ENCODE measurements at places on chromosomes 11 and 22. TPM values are rescaled to one million over a fixed set of nuclear protein-coding genes. Genes with fewer than 3 reads are reported as not detected.

GRCh38 chr11:91972665-91973266 lies 251.9 kb upstream of the FAT3 start:
- DNase-seq, result no peak
- no peaks in the 10 kb centered on the region for H3K27me3 ChIP-seq
- H3K4me3 ChIP-seq, result no peak overlapping the region
- H3K36me3 ChIP-seq, result no peaks in the 10 kb centered on the region
- no peak overlapping the region for H3K27ac ChIP-seq

- H3K27me3 ChIP-seq, result peaks cover 2% of the 10 kb centered on the region
- DNase-seq, result no peak
- H3K4me3 ChIP-seq, result no peak overlapping the region
- no peaks in the 10 kb centered on the region for H3K36me3 ChIP-seq
- H3K27ac ChIP-seq, result no peak overlapping the region
These were observed 5.2 kb downstream of the TSPAN32 start for GRCh38 chr11:2306877-2307500.

LARGE2 gene
- total RNA-seq, result 0.95 TPM

MYRF gene
- 1.5 TPM for total RNA-seq

DNA sequence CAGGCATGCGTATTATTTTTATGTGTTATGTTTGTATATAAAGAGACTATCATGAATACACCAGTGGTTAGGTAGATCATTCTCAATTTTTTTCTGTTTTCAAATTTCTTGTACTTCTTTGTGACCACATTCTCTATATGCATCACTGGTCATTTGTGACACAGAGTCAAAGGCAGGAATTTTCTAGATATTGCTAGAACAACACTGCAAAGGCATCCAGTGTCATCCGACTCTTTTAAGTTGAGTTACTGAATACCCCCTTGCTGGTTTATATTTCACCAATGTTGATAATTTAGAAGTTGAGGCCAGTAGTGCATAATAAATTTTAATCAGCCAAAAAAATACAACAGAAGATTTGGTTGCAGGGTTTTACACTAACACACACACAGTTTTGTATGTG lies 351.8 kb downstream of the CASP12 start:
- no peaks in the 10 kb centered on the region for H3K27me3 ChIP-seq
- no peak overlapping the region for H3K4me3 ChIP-seq
- H3K27ac ChIP-seq, result no peak overlapping the region
- H3K4me1 ChIP-seq, result no peaks in the 10 kb centered on the region

DNA sequence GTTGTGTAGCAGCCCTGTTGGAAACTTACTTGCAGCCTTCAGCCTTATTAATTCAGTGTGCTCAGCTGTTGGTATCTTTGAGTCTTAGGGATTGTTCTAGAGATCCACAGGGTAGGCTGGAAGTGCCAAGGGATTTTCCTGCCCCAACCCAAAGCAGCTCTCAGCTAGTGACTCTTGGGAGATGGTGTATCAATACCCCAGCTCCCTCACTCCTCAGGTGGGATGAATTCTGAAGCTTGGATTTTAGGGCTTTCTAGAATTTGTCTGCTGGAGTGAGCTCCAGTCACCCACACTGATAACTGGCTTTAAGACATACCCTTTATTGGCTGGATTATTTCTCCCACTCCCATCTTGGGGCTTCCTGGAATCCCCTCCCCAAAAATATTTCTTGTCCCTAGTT lies 493.0 kb downstream of the MN1 start:
- H3K27me3 ChIP-seq, result no peaks in the 10 kb centered on the region
- no peak overlapping the region for H3K4me3 ChIP-seq
- DNase-seq, result no peak
- no peaks in the 10 kb centered on the region for H3K4me1 ChIP-seq
- H3K36me3 ChIP-seq, result no peaks in the 10 kb centered on the region

WBP2NL gene
- total RNA-seq, result not detected

PLAAT4 gene
- not detected for total RNA-seq

GRCh38 chr22:19111140-19111539 lies 11.1 kb downstream of the DGCR2 start:
- H3K27me3 ChIP-seq, result peaks cover 1% of the 10 kb centered on the region
- DNase-seq, result no peak
- H3K4me3 ChIP-seq, result no peak overlapping the region
- H3K27ac ChIP-seq, result no peak overlapping the region

TBX1 gene
- 0.56 TPM for total RNA-seq

MS4A6A gene
- not detected for total RNA-seq

DNA sequence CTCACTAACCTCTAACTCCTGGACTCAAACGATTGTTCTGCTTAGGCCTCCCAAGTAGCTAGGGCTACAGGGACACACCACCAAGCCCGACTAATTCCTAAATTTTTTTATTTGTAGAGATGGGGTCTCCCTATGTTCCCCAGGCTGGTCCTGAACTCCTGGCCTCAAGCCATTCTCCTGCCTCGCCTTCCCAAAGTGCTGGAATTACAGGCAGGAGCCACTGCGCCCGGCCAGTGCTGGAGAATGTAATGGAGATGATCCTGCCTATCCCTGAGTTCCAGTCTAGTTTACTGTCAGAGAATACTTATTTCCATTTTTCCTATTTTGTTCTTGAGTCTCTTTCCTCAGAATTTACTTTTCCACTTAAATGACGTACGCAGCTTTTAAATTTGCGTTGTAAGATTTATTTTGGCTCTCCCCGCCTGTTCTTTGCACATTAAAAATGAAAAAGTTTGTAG lies at the start of gene CHEK1:
TSS of gene CHEK1 (plus strand) at position 408 of the 458 bp plus-strand sequence. CDS start 1,606 bp downstream, outside the sequence.
- peaks cover 1% of the 10 kb centered on the region for H3K36me3 ChIP-seq
- H3K4me3 ChIP-seq, result peak within 1 kb of the TSS; percentile 94
- peak within 1 kb of the TSS; percentile 96 for H3K27ac ChIP-seq
- H3K4me1 ChIP-seq, result peaks cover 25% of the 10 kb centered on the region

FGF3 gene
- total RNA-seq, result not detected

GRCh38 chr22:38954414-38955043 lies 2.9 kb upstream of the APOBEC3A start:
- H3K27me3 ChIP-seq, result peaks cover 4% of the 10 kb centered on the region
- no peak for DNase-seq
- H3K4me1 ChIP-seq, result peaks cover 3% of the 10 kb centered on the region
- peaks cover 4% of the 10 kb centered on the region for H3K36me3 ChIP-seq
- no peak overlapping the region for H3K27ac ChIP-seq

- H3K36me3 ChIP-seq, result peaks cover 16% of the 10 kb centered on the region
- DNase-seq, result no peak
- no peaks in the 10 kb centered on the region for H3K27me3 ChIP-seq
- no peak overlapping the region for H3K4me3 ChIP-seq
- no peak overlapping the region for H3K27ac ChIP-seq
These were observed 68.2 kb downstream of the SYT13 start for GRCh38 chr11:45217991-45218390.

C11orf87 gene
- 0.46 TPM for total RNA-seq

CBLIF gene
- total RNA-seq, result not detected

PPARA gene
- 12.6 TPM for total RNA-seq

- peak overlapping the region; percentile 26 for H3K27ac ChIP-seq
- peaks cover 40% of the 10 kb centered on the region for H3K36me3 ChIP-seq
- peaks cover 14% of the 10 kb centered on the region for H3K4me1 ChIP-seq
- peaks cover 18% of the 10 kb centered on the region for H3K27me3 ChIP-seq
- H3K4me3 ChIP-seq, result peak overlapping the region; percentile 47
- DNase-seq, result no peak
These were observed 34.1 kb downstream of the SGSM3 start for GRCh38 chr22:40404251-40405177.

TPH1 gene
- total RNA-seq, result 0.38 TPM
